Smooth muscle cell of the coronary artery (primary cell): ENCODE measurements at places on chromosomes 3 and 15. TPM values are rescaled to one million over a fixed set of nuclear protein-coding genes. Genes with fewer than 3 reads are reported as not detected.

FANCD2OS gene
- total RNA-seq, result not detected in 2 replicates

FSTL1 gene
- 822 and 852 TPM in 2 replicates for total RNA-seq

PRR20G gene
- total RNA-seq, result not detected in 2 replicates

TMEM40 gene
- not detected in 2 replicates for total RNA-seq

IQCF5 gene
- not detected in 2 replicates for total RNA-seq

CD200R1 gene
- 0.08 TPM in 1 of 2 replicates, not detected in the other for total RNA-seq

GATM gene
- total RNA-seq, result 0.12 and 0.30 TPM in 2 replicates

POLR2M gene
- 67.4 and 170 TPM in 2 replicates for total RNA-seq
